ENCODE measurements at places on chromosomes 16 and 17.
A peak's percentile ranks its signal among the peaks of the same experiment; 100 is the strongest.

DNA sequence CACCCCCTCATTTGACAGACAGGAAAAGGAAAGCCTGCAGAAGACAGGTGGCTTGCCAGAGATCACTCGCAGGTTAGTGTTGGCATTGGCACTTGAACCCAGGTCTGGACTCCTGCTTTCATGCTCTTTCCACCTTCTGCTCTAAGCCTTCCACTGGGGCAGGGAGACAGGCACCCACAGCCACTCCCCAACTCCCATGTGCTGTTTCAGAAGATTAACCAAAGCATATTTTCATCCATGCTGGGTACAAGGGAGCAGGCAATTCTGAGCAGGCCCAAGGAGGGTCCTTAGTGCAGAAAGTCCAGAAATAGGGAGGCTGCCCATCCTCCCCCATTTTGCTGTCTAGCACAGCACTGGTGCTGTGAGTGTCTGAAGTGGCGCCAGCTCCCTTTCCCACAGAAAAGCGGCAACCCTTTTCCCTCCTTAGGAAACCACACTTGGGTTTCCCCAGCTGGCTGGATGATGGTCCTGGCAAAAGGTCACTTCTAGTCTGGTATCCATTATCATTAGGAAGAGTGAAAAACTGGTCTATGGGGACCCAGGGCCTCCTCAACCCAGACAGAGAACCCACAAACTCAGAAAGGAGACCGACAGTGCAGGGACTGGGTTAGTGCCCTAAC is 2.0 kb upstream of the CAVIN1 start:
- DNase-seq: no peak

DNA sequence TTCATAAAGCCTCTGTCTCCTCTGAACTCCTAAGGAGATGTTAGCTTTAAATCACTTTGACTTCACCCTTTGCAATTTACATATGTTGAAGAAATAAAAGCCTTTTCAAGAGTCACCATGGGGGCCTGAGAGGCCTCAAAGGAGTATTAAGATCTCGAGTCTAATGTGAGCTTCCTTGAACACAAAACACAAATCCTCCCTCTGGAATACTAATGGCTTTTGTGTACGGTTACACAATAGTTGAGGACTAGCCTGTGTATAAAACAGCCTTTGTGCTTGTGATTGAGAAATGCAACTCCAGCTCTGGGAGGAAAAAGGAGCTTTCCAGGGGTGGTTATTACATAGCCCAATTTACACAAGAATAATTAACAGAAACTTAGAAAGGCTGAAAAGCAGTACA is 1140.2 kb downstream of the CDH11 start:
- peak; percentile 55 for DNase-seq

DNA sequence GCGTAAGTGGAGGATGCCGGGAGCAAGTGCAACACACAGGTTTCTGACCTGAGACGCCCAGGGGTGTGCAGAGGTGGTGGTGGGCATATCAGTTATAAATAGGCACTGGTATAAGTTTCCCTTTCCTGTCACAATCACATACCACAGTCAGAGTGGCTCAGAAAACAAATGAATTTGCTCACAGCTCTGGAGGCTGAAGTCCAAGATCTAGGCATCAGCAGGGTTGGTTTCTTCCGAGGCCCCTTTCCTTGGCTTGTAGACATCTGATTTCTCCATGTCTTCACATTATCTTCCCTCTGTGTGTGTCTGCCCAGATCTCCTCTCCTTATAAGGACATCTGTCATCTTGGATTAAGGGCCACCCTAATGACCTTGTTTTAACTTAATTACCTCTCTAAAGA is 250.5 kb upstream of the TNRC6C start:
- DNase-seq: no peak

DNA sequence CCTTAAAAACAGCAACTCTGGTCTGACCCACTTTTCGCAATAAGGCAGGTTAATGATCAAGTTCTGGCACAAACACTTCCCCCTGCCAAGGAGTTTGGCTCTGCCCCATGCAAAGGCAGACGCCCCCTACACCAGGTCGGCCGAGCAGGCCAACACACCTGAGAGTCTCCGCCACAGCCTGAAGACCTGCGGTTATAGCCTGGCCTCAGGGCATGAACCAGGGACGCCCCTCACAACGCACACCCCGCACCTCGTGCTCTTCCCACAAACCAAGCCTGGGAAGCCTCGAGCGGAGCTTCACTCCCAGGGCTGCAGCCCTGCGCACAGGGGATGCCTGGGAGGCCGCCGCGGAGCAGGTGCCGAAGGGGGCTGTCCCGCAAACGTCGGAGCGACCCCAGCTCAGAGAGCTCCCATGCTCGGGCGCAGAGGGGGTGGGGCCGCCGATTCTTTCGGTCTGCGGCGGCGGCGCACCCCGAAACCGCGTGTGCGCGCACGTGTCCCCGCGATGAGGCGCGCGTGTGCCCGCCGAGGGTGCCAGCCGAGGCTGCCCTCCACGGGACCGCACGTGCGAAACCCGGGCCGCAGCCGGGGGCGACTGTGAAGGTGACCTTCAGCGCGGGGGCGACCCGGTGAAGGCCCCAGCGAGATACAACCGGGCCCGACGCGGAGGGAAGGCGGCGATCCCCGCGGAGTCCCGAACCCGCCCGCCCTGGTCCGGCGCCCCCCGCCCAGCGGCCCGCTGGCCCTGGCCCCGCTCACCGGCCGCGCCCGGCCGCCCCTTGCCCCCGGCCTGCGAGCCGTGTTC is 559 bp downstream of the CLUH start:
- DNase-seq: peak; percentile 68

DNA sequence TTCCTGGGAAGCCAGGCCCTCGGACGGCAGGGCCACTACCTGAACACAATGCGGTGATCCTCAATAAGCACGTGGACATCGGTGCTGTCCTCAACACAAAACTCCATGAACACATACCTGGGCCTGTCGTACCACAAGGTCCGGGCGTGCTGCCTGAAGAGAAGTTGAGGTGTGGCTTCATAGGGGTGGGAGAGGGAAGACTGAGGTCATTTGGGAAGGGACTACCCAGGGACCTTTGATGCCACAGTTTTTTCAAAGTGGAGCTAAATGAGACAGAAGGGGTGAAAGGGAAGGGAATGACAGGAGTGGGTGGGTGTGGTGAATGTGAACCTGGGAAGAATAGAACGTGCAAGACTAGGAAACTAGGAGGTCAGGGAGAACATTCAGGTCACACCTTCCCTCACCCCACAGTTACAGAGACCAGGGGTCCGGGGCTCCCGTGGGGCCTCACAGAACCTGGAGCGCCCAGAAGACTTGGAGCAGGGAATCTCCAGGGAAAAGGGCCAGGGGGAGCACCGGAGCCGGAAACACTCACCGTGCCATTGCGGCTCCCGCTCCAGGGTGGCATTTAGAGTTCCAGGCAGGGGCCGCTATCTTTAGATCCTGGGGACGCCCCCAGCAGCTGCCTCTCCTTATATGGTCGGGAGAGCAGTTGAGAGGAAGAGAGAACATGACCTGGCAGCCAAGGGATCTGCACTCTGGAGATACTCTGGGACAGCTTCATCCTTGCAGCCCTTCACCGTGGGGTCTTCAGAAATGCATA is at the start of gene PTGES3L:
Gene PTGES3L, minus strand, starts transcription at position 570 of the 763 bp plus-strand sequence. Its CDS starts 27 bp downstream, at position 543.
- peak; percentile 84 for DNase-seq

- DNase-seq: no peak
Observed at GRCh38 chr16:15639061-15639568, 3.8 kb downstream of the MARF1 start.

DNA sequence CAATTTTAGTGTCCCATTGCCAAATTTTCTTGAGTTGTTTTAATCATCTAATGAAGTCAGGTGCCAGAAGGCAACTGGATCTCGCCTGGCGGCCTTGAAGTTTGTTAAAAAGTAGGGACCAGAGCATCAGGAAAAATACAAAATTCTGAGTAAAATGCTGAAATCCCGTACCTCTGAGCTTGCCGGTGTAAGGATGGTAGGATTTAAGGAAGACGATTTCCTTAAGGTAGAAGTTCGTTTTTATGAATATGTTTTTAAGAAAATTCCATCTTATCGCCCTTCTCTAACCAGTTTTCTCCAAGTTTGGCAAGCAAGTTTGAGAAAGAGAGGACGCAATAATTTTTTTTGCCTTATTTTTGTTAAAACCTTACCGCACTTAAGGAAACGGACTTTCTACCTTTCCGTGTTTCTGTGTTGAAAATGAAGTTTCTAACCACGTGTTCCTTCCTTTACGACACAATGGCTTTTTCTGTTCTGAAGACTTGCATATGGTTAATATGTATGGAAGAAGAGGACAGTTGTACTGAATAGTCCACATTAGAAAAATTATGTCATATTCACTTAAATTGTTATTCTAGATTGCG is 748 bp downstream of the ATF7IP2 start:
- no peak for DNase-seq

DNA sequence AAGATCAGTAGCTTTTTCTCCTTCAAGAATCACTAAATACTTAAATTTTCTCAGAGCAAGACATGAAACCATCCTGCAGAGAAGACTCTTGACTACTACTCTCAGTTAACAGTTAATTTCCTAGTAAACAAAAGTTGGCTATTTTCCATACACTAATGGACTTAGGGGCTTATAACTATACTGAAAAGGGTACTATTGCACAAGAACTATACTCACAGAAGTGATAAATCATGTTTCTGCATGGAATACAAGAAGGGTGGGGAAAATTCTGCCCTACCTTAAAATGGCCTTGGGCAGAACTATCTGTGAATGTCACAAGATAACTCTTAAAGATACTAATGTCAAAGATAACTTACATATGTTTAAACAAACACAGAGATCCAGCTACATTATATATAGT is 12.5 kb downstream of the ZNF652 start:
- DNase-seq: no peak

DNA sequence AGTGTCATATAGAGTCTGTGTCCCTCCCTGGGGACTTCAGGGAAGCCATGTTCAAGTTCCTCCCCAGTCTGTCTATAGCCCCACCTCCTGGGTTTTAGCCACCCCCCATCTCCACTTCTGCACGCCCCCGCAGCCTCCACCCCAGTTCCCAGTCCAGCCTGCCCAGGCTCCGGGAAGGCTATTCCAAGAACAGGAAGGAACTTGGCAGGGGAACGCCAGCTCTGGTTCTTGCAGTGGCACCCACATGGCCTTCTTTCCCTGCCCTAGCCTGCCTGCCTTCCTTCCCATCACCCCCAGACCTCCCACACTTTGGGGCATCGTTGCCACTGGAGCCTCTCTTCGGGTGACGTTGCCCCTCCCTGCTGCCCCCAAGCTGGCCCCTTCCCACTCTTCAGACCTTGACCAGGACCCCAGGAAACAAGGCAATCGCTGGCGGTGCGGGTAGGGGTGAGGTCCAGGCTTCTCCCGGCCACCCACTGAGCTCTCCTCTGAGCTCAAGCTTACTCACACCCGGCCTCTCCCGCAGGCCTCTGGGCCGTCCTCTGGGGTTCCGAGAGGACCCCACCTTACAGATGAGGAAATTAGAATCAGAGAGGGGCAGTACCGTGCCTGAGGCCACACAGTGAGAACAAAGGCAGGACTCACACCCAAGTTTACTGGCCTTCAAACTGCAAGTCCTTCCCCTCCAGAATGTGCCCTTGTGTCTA is 9.2 kb upstream of the CES4A start:
- no peak for DNase-seq

GRCh38 chr16:13453325-13453724 is 466.6 kb upstream of the ERCC4 start:
- no peak for DNase-seq

GRCh38 chr16:82628711-82629110 is 1.9 kb downstream of the CDH13 start:
- no peak for DNase-seq

GRCh38 chr16:88498576-88499208 is 45.6 kb downstream of the ZFPM1 start:
- no peak for DNase-seq

DNA sequence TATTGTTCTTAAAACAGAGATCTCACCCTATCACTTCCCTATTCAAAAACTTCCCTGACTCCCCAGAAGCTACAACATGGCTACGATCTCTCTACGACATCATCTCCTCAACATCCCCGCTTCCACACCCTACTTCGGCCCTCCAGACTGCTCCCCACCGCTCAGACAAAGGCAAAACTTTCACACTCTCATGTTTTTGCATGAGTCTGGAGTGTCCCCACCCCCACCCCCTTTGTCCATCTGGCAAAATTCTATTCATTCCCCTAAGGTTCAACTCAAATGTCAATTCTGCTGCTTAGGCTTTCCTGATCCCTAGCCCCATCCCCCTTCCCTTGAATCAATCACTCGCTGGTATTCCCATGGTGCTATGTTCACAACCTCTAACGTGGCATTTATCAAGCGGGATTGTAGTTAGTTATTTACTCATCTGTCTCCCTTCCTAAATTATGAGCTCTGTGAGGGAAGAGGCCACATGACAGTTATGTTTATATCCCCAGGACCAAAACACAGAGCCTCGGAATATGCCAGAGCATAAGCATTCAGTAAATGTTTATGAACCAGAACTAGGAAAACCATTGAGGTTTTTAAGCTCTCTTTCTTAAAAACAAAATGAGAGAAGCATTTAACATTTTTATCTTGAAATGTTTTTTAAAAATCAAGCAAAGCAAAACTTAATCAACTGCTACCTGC is 55.9 kb downstream of the STX8 start:
- peak; percentile 27 for DNase-seq

GRCh38 chr16:55264949-55265348 is 59.1 kb upstream of the IRX6 start:
- DNase-seq: no peak

DNA sequence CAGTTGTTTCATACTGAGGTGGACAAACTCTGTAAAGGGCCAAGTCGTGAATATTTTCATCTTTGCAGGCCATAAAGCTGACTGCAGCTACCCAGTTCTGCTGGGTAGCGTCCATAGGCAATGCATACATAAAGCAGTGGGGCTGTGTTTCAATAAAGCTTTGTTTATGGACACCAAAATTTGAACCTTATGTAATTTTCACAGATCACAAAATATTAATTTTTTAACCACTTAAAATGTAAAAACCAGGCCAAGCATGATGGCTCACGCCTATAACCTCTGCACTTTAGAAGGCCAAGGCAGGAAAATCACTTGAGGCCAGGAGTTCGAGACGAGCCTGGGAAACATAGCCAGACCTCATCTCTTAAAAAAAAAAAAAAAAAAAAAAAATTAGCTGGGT is 148.0 kb downstream of the CCDC182 start:
- no peak for DNase-seq

DNA sequence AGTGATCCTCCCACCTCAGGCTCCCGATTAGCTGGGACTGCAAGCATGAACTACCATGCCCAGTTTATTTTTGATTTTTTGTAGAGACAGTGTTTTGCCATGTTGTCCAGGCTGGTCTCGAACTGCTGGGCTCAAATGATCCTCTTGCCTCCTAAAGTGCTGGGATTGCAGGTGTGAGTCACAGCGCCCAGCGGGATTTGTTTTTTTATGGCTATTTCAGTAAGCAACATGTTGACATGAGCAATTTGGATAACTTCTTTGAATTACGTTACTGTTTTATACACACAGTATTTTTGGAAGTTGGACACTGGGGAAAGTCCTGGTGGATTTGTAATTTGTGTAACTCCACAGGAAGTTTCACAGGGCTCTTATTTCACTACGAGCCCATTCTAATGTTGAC is 18.5 kb upstream of the RHOT1 start:
- no peak for DNase-seq
